ENCODE measurements at places on chromosomes 3 and 15. TPM values are rescaled to one million over a fixed set of nuclear protein-coding genes. Genes with fewer than 3 reads are reported as not detected.

Gene LRRC3B
- not detected for polyA plus RNA-seq

Gene CCDC39
- polyA plus RNA-seq = not detected

Gene SLC12A1
- not detected for polyA plus RNA-seq

Gene PXYLP1
- 7.6 TPM for polyA plus RNA-seq

Gene NR2E3
- not detected for polyA plus RNA-seq

Gene NSUN3
- polyA plus RNA-seq = 6.8 TPM

Gene GTPBP8
- 23.9 TPM for polyA plus RNA-seq

Gene EXD1
- polyA plus RNA-seq = 0.28 TPM

Gene GOLGA8G
- not detected for polyA plus RNA-seq

Gene CASR
- not detected for polyA plus RNA-seq

Gene CEP63
- polyA plus RNA-seq = 19.3 TPM

Gene LINGO1
- polyA plus RNA-seq = not detected

Gene SELENOK
- polyA plus RNA-seq = 157 TPM

Gene PLSCR4
- not detected for polyA plus RNA-seq

Gene WNT7A
- polyA plus RNA-seq = 1.5 TPM

Gene INTS14
- polyA plus RNA-seq = 29.9 TPM
